PC-3 (cell line): ENCODE measurements at places on chromosomes 5 and 9. TPM values are rescaled to one million over a fixed set of nuclear protein-coding genes. Genes with fewer than 3 reads are reported as not detected.

GRCh38 chr5:16987776-16988175, 51.7 kb upstream of the MYO10 start:
- no peak for DNase-seq

- DNase-seq, result no peak
Measured at GRCh38 chr5:7763621-7764072, 87.3 kb downstream of the CFAP90 start.

GRCh38 chr9:68523367-68523936, 17.2 kb downstream of the TMEM252 start:
- DNase-seq, result peak; percentile 62

GRCh38 chr5:176578391-176578808, 29.3 kb downstream of the CDHR2 start:
- peak; percentile 93 for DNase-seq

DNA sequence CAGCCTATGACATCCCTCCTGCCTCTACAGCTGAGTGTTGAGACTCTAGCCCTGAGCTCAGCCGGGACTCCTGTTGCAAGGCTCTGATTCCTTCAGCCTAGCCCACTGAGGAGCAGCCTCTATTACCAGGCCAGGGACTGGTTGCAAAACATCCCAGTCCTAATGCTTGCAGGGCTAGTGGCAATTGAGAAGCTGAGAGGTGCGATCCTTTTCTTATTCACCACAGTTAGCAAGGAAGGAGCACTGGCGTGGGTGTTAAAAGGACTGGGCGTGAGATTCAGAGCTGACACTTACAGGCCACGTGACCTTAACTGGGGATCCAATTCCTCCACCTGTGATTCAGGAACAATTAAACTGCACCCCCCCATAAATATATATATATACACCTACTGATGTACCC, 58.8 kb downstream of the GARNL3 start:
- DNase-seq, result no peak

GRCh38 chr9:25537808-25538207, 140.4 kb downstream of the TUSC1 start:
- DNase-seq, result no peak

- DNase-seq, result peak; percentile 72
Measured at GRCh38 chr5:23332650-23333251, 174.7 kb upstream of the PRDM9 start.

DNA sequence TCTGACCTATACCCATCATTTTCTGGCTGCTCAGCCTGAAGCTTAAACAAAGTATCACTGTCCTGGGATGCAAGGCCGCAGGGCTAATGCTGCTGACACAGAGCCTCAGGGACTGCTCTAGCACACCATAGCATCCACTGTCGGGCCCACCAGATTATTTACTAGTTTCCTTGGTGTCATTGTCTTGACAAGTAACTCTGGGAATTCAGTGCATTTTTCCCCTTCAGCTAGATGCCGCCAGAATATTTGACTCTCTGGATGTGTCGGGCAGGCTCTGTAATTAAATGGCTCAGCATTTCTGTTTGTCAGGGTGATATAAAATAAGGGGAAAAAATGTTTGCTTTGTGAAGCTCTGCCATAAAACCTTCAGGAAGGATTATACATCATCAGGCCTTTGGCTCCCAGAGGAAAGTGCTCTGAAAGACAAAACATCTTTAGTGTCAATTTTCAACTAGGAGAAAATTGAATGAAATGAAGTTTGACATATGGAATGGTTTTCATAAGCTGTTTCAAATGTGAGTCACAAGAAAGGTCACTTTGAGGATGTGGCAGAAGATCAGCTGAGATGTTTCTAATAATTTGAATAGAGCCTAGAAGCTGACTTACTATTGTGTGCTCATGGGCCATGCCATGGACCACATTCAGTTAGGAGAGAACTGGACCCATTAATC, 350.1 kb downstream of the TMEM232 start:
- no peak for DNase-seq

GRCh38 chr5:108642170-108642906, 105.4 kb upstream of the FER start:
- DNase-seq, result peak; percentile 82

DNA sequence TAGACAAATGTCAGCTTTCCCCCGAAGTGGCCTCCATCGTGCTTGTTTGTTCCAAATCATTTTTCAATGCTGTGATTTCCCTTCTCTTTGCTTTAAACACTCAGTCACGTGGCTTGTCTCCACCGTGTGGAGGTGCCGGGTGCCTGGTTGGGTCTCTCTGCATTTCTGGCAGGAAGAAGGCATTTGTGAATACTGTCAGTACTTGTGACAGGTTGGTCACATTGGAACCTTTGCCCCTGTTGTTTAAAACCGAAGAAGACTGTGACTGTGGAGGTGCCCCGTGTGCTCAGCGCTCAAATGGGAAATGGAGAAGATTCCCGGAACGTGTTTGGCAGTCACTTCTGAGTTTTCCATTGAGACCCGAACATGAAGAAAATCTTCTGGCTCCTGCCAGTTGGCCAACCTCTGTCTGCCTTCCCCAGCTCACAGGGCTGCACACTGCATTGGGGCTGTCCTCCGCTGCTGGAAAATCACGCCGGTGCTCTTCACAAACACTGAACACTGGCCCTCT, 74.6 kb downstream of the LMNB1 start:
- DNase-seq, result no peak

- peak; percentile 52 for DNase-seq
Measured at GRCh38 chr9:111621895-111622480, 9.1 kb upstream of the DNAJC25 start.

DNA sequence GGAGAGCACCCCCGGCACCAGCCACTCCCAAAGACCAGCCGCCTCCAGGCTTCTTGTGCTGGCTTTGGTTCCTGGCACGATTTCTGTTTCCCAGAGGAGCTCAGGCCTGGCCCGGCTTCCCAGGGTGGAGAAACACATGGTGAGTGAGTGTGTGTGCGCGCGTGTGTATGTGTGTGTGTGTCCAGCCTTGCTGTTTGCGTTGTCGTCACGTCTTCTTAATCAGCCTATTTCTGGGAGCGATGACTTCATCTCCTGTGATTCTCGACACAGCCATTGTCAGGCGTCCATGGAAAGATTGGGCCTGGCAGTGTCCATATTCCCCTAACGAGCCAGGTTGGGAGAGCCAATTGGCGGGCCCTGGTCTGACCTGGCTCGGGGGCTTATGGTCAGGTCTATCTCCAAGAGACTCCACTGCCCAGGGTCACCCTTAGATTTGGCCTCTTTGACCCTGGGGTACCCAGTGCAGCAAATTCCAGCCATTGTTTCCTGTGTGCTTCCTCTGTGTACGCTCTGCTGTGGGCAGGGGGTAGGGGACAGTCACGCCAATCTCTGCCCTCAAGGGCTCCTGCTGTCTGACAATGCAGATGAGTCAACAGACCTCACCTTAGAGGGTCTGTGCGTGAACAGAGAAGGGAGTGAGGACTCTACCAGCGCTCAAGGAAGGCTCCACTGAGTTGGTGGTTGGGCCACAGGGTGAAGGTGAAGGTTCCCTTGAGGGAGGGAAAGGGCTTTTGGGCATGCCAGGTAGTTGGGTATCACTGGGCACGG, 73.8 kb downstream of the DAB2IP start:
- DNase-seq, result no peak

GRCh38 chr5:167820101-167820990, 471.1 kb upstream of the WWC1 start:
- DNase-seq, result no peak

- no peak for DNase-seq
Measured at GRCh38 chr5:65192331-65192730, 289.4 kb downstream of the ADAMTS6 start.

The SYNPO gene
- 5.3 and 8.4 TPM in 2 replicates for total RNA-seq

The FOXD4L5 gene
- total RNA-seq, result 0.04 TPM in 1 of 2 replicates, not detected in the other

The SH3RF2 gene
- 5.9 and 6.2 TPM in 2 replicates for total RNA-seq
